ENCODE measurements at places on chromosomes 5 and 9.

- no peak for DNase-seq
Measured at GRCh38 chr5:167219298-167219697, 1072.1 kb upstream of the WWC1 start.

- DNase-seq = no peak
Measured at GRCh38 chr5:84816746-84817547, 432.3 kb upstream of the EDIL3 start.

GRCh38 chr9:87991151-87991870 lies 17.0 kb upstream of the CDK20 start:
- no peak for DNase-seq

- no peak for DNase-seq
Measured at GRCh38 chr9:34046784-34047379, 1.8 kb downstream of the UBAP2 start.

DNA sequence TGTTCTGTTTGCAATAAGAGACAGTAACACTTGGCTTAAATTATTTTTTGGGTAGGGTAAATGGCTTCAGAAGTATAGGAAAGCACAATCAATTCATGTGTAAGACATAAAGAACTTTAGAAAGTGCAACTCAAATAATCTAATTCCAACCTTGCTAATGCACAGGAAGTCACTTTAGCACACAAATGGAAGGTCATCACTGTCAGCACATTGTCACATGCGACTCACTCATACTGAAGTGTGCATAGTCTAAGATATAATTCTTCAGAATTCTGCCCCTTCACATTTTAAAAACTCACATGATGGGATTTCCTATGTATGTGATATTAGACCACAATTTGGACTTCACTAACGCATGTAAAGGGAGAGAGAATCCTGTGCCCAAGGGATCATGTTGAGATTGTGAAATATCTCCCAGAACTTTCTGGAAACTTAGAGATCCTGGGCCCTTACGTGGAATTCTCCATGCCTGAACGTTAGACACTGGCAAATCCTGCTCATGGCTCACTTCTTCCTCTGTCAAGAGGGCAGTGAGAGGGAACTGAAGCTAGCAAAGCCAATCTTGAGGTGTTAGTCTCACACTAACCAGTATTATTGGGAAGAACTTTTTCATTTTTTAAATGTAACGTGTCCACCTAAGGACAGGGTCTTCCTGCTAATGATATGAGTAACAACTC lies 403.2 kb upstream of the PTGER4 start:
- DNase-seq = no peak

- DNase-seq = no peak
Measured at GRCh38 chr5:89698028-89698427, 711.5 kb downstream of the CETN3 start.

- DNase-seq = no peak
Measured at GRCh38 chr5:168658394-168658793, 79.2 kb upstream of the PANK3 start.

DNA sequence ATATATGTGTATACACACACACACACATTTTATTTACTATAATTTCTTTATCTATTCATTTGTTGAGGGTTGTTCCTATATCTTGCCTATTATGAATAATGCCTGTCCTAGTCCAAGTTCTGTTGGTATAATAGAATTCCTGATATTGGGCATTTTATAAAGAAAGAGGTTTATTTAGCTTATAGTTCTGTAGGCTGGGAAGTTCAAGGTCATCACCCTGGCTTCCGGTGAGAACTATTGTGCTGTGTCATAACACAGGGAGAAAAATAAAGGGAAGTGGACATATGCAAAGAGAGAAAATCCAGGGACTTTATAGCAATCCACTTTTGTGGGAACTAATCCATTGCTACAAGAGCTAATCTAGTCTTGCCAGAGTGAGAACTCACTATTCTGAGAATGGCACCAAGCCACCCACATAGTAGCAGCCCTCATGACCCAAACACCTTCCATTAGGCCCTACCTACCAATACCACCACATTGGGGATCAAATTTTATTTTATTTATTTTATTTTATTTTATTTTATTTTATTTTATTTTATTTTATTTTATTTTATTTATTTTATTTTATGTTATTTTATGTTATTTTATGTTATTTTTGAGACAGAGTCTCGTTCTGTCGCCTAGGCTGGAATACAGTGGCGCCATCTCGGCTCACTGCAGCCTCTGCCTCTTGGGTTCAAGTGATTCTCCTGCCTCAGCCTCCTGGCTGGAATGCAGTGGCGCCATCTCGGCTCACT lies 74.7 kb downstream of the FER start:
- no peak for DNase-seq

GRCh38 chr5:111083323-111083722 lies 8.8 kb upstream of the WDR36 start:
- DNase-seq = peak; percentile 73

DNA sequence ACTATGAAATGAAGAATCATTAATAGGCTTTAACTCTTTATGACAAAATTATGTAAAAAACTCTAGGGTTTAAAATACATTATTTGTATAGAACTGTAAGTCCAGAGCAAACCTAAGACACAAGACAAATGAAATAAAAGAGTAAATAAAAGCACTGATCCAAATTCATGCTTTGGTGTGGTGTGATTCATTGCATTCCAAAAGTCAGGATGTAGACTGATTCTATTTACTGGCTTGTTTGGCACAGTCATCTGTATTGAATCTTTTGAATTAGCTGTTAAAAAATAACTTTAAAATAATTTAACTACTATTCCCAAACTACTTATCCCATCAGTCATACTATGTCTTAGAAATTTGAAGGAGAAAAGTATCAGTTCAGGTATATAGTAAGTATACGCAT lies 31.1 kb downstream of the IL4 start:
- DNase-seq = no peak

DNA sequence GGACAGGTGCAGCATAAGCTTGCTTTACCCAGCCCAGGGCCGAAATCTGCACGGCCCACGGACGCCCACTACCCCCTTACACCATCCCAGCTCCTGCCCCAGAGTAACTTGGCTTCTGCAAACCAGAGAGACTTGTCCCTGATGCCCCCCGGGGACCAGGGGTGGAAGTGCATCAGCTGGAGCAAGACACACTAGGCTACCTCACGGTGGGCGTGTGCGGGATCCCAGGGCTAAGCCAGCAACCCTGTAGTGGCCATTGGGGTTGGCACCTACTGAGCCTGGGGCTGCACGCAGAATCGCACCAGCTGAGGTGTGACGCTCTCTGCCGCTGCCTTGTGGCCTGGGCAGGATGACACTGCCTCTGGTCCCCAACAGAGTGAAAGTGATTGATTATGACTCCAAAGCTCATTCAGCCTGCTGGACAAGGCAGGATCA lies 6.1 kb upstream of the ZNF79 start:
- DNase-seq = no peak

GRCh38 chr5:98905857-98906688 lies 22.7 kb downstream of the CHD1 start:
- DNase-seq = no peak

DNA sequence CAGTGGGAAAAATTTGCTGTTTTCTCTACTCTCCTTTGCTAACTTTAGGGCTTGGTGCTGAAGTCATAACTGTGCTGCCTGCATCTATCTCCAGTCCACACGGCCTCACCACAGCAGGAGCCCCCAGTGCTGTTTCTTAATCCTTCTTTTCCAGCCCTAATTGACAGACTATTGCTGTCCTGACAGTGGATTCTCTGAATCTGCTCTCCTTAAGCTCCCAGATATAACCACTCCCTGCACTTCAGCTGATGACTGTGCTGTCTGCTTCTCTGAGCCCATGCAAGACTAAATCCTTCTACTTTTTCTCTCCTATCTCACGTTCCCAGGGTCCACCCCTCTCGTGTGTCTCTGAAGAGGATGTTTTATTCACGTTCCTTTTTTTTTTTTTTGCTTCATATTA lies 19.7 kb upstream of the GRIA1 start:
- no peak for DNase-seq

GRCh38 chr5:42628821-42629220 lies 127.8 kb upstream of the CCDC152 start:
- DNase-seq = no peak

DNA sequence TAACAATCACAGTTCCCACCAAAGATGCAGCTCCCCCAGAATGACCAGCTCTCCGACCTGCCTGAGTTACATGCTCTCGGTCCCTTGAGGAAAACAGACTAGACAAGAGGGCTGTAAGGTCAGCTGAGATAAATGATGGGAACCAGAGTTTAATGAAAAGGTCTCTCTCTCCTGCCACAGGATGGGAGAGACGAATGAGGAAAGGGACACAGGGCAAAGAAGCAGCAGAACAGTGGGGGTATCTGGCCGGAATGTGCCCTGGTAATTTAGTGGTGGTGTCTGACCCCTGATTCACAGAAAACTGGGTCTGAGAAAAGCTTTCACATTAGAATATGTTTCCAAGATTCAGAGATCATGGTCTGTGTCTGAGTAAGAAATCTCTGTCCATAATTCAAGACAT lies 118.5 kb downstream of the BRINP1 start:
- DNase-seq = no peak

- DNase-seq = no peak
Measured at GRCh38 chr5:5313101-5313635, 109.3 kb upstream of the ICE1 start.

- no peak for DNase-seq
Measured at GRCh38 chr5:18805376-18805775, 1171.1 kb downstream of the TAF11L14 start.

- no peak for DNase-seq
Measured at GRCh38 chr5:143187495-143187894, 216.0 kb downstream of the NR3C1 start.

- DNase-seq = no peak
Measured at GRCh38 chr9:127561491-127562278, 50.4 kb upstream of the STXBP1 start.

DNA sequence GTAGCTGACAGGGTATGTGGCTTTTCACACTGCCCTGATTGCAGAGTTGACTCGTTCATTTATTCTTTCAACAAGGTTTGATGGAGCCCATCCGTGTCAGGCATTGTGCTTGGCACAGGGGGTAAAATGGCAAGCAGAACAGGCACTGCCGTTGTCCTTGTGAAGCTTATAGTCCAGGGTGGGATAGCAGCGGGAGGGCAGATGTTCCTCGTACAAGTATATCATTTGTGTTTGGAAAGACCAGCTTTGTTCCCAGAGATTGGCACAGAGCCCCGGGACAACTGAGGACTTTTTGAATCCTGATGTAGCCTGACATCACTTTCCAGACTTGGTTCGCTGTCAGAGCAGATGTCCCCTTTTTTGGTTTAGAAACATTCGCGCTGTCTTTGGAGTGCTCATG lies 50.9 kb downstream of the MVB12B start:
- no peak for DNase-seq

- DNase-seq = no peak
Measured at GRCh38 chr5:53482717-53483638, 2.5 kb downstream of the FST start.

- no peak for DNase-seq
Measured at GRCh38 chr9:72807765-72808445, 144.9 kb downstream of the ALDH1A1 start.

GRCh38 chr5:5420251-5420650 lies 2.2 kb upstream of the ICE1 start:
- DNase-seq = no peak

DNA sequence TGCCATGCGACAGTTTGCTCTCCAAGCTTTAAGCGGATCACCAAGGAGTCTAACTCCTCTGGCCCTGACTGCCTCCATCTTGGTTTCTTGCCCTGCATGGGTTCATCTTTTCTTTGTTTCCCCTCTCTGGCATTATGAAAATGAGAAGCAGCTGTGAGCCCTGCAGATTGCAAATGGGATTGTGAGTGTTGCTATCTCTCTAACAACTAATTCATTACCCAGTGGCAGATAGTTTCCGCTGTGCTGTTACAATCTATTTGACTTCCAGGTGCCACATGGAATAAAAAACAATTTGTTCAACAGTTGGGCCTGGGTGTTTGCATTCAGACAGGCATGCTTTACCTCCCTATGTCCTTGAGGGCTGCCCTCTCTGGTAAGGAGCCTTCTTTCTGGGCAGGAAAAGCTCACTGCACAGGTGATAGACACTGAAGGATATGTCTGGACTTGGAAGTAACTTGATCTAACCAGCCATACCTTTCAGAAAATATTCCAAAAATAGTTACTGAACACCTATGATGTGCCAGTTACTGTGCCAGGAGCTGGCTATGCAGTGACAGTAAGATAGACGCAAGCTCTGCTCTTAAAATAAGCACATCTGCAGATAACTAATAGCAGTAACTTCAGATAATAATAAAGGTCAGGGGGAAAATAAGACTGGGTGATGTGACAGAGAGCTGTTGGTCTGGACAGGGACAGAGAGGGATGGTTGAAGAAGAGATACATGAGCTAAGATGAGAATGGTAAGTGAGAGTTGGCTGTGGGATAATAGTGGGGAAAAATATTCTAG lies 40.1 kb downstream of the GRIA1 start:
- no peak for DNase-seq

DNA sequence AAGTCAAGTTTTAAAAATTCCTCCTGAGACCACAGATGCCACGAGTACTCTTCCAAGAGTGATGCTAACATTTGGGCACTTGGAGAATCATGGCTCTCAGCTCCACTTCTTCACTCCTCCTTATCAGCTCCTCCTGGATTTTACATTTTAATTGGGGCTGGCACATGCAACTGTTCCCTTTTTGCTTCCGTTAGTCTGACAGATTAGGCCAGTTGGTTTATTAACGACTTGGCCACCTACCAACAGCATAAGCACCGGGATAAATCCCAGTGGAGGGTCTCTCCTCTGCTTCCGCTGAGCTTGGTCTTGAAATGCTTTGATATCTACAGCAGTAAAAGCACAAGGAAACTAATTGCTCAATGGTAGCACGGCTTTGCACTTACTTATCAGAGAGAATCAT lies 134.6 kb upstream of the RASEF start:
- DNase-seq = no peak

DNA sequence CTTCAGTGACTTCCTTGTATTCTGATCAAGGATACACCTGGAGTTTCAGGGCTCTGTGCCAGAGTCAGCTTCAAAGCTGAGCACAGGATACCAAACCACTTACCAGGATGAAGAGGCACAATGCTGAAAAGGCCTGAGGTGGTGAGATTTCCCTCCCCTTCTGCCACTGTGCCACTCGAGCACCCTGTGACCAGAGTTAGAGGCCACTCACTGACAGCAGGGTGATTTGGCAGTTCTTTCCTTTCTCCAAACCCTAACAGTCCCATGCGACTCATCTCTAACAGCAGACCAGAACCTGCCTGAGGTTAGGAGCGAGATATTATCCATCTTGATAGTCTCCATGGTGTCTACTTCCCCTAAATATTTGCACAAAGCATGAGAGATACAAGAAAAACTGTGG lies 1.8 kb downstream of the PLGRKT start:
- no peak for DNase-seq

DNA sequence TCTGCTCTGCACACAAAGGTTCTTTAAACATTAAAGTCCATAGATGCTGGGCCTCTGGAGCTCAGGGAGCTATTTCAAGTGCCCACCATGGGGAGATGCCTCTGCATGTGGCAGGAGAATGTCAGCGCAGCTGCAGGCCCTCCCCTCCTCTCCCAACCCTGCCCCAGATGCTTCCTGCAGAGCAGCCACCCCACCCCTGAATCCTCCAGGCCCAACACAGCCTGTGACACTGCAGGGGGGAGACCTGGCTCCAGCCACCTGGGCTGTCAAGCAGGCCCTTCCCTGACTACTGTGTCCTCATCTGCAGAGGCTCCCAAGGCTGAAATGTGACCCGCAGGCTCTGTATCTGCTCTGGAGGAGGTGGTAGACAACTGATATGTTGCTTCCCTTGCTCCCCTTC lies 213.9 kb downstream of the GABBR2 start:
- no peak for DNase-seq

- DNase-seq = no peak
Measured at GRCh38 chr5:31029925-31030324, 163.6 kb upstream of the CDH6 start.

Data from NCI-H1436 treated with DMSO at 0.1 percent for 48 hours (cell line).